ENCODE measurements at places on chromosomes 6 and 20.

- DNase-seq: no peak
Measured at GRCh38 chr20:57996465-57996864, 232.0 kb downstream of the ANKRD60 start.

DNA sequence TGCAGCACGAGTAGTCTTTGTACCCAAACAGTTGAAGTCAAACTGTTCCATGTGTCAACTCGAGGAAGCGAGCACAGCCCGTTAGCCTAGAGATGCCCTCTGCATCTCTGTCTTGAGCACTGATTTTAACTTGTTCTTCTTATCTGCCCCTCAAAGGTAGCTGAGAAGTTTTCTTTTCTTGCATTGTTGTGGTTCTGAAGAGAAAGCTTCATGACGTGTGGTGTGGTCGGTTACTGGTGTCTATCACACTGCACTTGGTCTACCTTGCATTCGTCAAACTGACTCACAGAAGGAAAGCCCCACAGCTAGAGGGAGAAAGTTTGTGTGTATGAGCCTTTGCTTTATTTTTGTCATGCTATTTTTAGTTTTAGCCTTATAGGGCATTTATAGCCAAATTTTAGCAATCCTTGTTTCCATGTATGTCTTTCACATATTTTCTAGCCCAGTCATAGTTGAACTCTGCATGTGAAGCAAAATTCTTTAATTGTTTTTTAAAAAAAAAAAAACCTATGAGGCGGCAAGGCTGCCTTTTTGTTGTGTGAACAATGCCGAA is 115.1 kb downstream of the JAG1 start:
- DNase-seq: peak; percentile 93

DNA sequence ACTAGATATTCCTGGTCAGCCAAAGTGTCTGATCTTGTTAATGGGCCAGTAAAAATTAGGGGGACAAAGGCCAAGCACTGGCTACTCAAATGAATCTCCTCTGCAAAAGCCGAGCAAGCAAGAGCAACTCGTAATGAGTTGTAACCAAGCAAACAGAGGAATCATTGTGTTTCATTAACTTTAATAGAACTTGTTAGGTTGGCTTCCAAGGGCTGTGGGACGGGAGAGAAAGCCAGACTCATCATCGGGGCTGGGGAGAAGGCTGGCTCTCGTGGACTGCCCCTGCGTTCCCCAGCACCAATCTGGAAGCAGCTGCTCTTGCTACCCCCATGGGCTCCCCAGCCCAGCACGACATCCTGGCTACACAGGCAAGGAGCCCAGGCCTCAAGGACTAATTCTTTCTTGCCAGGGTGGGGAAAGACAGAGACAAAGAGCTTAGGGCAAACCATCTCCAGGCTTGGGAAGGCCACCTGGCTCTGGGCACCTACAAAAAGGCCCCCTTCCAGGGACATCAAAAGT is 10.5 kb upstream of the SCUBE3 start:
- no peak for DNase-seq

GRCh38 chr20:48411245-48411644 is 416.6 kb downstream of the PREX1 start:
- no peak for DNase-seq

- DNase-seq: peak; percentile 93
Measured at GRCh38 chr20:57772349-57772964, 62.6 kb upstream of the PMEPA1 start.

Measured in bronchial epithelial cell (primary cell).